ENCODE measurements at places on chromosomes 3 and 15.

- DNase-seq = no peak
Measured at GRCh38 chr3:140715035-140715434, 37.2 kb downstream of the TRIM42 start.

DNA sequence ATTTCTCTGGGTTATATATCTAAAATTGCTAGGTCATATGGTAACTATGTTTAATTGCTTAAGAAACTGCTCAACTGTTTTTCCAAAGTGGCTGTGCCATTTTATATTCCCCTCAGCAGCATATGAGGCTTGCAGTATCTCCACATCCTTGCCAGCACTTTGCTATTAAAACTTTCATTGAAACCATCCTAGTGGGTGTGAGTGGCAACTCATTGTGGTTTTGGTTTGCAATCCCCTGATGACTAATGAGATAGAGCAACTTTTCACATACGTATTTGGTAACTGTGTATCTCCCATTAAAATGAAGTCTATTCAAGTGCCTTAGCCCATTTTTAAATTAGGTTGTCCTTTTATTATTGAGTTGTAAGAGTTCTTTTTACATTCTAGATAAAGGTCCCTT, 17.3 kb downstream of the KPNA1 start:
- peak; percentile 22 for DNase-seq

DNA sequence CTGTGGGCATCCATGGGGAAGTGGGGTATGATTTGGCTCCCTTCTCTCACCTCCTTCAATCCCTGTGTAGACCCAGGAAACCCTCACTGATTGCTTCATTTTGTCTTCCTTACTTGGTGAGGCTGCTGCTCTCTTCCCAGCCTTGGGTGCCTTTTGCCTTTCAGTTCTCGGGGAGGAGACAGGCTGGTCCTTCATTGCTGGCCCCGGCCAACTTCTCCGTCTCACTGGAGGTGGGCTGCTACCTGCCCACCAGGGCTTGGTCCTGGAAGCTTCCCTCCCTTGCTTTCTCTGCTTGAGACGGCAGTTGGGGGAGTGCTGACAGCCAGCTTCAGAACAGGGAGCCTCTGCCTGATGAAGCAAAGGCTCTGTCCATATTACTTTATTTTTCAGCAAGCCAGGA, 4.7 kb downstream of the FOXL2 start:
- no peak for DNase-seq

DNA sequence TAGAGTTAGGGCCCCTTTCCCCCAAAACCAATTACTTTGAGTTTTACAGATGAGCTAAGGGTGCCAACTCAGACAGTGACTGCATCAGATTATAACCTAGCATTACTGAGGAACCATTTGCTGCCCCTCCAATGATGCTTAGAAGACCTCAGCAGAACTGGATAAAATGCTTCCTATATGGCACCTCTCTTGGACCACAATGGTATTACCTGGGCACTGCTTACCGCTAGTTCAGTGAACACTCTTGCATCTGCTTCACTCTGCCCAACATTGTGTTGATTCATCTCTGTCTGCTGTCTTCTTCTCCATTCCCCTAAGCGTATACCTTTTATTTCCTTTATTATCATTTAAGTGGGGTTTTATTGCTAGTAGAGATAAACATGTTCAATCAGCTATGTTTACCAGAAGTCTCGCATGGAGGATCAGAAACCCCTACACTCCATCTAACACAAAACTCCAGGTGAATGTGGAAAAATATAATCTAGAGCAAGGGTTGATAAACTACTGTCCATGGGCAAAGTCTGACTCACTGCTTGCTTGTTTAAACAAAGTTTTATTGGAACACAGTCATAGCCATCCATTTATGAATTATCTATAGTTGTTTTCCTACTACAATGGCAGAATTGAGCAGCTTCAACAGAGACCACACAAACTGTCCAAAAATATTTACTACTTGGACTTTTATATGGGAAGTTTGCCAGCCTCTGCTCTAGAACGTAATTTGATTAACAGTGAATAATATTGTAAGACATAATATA, 100.2 kb upstream of the PTX3 start:
- DNase-seq = no peak

DNA sequence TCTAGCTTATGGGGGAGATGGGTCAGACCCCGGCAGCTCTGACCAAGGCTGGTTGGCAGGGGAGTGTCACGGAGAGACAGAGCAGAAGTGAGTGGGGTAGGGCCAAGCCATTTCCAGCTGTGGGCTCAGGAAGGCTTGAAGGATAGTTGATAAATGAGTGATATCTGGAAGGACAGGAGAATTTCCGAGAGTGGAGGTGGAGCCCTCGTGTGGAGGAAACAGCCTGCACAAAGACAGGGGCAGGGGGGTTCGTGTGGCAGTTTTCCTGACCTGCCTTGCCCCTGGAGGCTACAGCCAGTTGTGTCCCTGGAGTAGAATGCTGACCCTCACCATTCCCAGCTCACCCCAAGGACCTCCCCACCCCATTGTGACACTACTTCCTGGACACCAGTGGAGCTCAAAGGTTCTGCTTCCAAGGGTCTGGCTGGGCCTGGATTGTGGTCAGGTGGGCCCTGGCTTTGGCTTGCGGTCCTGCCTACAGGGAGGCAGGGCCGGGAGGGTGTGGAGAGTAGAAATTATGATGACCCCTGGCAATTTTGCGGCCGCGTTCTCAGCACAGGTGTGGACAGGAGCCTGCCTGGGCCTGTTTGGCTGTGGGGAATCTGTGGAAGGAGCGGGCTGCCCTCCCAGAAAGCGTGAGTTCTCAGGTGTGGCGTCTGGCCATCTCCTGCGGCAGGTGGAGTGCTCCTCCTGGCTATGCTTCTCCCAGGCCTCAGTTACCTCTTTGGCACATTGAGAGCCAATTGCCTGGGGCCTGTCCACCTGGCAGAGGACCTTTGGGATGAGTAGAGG, at the start of gene SLC22A14:
Gene SLC22A14 (plus strand): TSS at position 400 of the 792 bp plus-strand sequence. CDS start 23,733 bp downstream, outside the sequence.
- no peak for DNase-seq

GRCh38 chr3:127015282-127016042, 32.5 kb downstream of the PLXNA1 start:
- no peak for DNase-seq

DNA sequence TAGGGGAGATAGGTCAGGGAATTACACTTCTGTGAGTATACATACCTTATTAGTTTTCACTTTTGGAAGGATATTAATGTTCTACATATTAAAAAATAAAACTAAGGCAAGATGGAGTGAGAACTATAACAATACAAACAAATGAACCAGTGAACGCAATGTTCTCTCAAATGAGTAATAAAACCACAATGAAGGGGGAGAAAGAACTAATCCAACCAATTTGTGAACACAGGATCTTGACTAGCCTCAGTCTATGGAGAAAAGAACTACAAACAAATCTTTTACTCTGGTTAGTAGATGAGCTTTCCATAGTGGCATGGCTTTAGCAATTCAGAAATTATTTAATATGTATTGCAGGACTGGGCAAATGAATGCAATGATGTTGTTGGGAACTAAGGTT, 26.9 kb upstream of the ATOSA start:
- no peak for DNase-seq

GRCh38 chr15:37891766-37892368, 42.6 kb upstream of the TMCO5A start:
- DNase-seq = no peak

Measured in activated CD8-positive, alpha-beta memory T cell treated with anti-CD3 and anti-CD28 coated beads for 4 hours (primary cell).